ENCODE measurements at places on chromosomes 2 and 18.

DNA sequence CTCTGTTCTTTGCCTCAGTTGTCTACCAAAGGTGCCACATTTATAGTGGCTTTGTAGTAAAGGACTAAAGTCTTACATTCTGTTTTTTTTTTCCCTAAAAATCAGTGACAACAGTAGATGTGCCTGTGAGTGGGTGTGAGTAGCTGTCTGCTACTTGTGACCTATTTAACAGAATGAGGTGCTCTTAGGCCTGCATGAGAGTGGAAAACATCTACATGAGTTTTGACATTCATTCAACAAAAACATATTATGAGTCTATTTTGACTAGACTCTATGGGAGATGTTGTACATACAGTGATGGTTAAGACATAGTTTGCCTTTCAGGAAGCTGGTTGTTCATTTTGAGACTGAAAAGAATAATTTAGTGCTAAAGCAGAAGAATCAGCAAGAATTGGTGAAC lies 36.7 kb downstream of the IL1R2 start:
- no peak for DNase-seq

- DNase-seq: peak; percentile 21
These were observed 8.1 kb upstream of the SOS1 start for GRCh38 chr2:39128919-39129391.

DNA sequence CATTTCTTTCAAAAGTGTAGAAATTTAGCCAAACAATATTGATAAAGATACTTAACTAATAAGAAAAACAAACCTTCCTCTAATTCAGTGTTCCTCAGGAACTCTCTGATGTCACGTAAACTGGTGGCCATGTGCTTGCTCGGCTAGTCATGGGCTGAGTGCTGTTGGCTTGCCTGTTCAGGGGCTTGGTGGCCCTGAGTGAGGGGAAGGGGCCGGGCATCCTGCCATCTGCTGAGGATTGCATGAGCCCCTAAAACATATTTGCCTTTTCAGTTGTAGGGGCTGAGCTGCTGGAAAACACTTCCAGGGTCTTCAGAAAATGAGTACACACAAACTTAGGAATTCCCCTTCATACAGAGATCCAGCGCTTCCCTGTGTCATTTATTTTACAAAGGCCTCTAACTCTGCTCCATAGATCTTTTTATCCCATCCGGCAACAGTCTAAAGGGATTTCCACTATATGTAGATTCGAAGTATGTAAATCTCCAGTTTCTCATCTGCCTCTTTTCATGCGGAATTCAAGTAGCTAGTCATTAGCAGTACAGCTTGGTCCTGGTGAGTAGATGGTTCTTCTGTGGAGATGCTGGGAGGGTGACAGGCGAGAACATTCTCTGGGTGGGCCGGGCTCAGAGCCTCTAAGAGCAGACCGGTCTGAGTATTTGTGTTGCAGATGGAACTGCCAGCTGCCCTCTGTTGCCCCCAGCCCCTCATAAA lies 20.1 kb upstream of the NFATC1 start:
- DNase-seq: no peak

DNA sequence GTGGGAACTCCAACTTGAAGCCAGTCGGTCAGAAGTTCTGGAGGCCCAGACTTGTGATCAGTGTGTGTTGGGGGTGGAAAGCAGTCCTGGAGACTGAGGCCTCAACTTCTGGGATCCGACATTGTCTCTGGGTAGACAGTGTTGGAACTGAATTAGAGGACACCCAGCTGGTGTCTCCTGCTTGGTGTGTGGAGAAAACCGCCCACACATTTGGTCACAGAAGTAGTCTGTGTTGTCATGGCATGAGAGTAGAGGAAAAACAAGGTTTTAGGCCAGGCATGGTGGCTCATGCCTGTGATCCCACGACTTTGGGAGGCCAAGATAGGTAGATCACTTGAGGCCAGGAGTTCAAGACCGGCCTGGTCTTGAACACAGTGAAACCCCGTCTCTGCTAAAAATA lies 51.5 kb downstream of the PUM2 start:
- DNase-seq: no peak

GRCh38 chr2:150486539-150487484 lies 655 bp downstream of the RND3 start:
- no peak for DNase-seq

GRCh38 chr2:45370369-45370768 lies 240.7 kb downstream of the SRBD1 start:
- DNase-seq: no peak

DNA sequence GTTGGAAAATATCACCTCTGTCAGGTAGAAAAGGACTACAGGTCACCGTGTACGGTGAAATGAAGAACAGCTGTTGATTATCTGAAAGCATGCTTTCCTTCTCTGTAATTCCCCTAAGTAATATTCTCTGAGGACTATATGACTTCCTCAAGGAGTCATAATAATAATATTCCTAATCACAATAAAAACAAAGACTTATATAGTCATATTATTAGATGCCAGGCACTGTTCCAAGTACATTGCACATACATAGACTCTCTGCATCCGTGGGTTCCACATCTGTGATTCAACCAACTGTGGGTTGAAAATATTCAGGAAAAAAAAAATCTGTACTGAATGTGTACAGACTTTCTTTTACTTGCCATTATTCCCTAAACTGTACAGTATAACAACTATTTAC lies 512.4 kb upstream of the ID2 start:
- no peak for DNase-seq

GRCh38 chr2:8685697-8686358 lies 4.0 kb downstream of the ID2 start:
- peak; percentile 70 for DNase-seq

DNA sequence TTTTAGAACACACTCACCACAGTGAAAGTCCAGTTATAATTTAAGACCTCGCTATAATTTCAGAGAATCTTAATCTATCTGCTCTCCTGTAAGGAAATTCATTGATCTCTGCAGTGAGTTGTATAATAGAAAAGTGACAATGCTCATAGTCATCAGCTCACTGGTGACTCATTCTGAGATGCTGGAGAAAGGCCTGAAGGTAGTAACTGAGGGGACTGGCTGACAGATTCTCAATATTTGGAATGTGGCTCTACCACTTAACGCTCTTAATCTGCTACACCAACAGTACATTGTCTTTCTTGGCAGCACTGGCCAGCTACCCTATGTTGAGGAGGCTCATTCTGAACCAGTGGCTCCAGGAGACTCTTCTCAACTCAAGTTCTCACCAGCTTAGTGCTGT lies 246.1 kb downstream of the RPRM start:
- no peak for DNase-seq

GRCh38 chr2:30956995-30957394 lies 149.7 kb upstream of the CAPN13 start:
- DNase-seq: no peak

- no peak for DNase-seq
These were observed 19.0 kb downstream of the CLUL1 start for GRCh38 chr18:615773-616172.

- no peak for DNase-seq
These were observed 101.9 kb downstream of the NOL4 start for GRCh38 chr18:34122724-34123334.

DNA sequence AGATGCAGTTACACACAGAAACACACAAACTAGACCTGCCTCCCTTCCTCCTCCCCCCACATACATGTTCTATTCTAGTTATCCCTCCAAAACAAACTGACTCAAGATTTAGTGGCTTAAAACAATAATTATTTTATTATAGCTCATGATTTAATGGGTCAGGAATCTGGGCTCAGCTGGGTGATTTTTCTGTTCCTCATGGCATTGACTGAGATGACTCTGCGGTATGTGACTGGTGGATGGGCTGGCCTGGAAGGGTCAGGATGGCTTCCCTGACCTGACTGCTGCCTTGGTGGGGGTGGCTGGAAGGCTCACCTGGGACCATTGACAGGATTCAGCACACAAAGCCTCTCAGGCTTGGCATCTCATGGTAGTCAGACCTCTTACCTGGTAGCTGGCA lies 33.7 kb upstream of the NTSR2 start:
- DNase-seq: no peak

DNA sequence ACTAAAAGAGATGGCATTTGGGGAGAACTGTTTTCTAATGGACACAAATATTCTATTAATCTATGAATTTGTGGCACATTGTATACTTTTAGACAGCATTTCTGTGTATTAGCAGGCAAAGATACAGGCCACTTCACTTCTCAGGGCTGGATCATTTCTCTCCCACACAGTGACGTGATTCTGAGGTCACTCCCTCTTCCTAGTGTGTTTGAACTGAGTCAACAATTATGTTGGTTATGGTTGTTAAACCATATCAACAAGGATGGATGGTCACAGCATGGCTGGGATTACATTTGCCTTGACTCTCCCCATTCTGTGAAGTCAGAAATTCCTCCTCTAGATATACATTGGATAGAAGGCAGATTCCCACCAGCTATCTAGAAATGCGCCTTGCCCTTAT lies 11.6 kb downstream of the NOSTRIN start:
- DNase-seq: no peak

GRCh38 chr2:62375113-62375420 lies 130.9 kb downstream of the TMEM17 start:
- no peak for DNase-seq

GRCh38 chr2:219689676-219690628 lies 62.5 kb downstream of the SLC4A3 start:
- no peak for DNase-seq

GRCh38 chr2:176004934-176005333 lies 2.9 kb upstream of the LNPK start:
- no peak for DNase-seq

GRCh38 chr2:55846426-55846825 lies 77.2 kb downstream of the EFEMP1 start:
- no peak for DNase-seq

- DNase-seq: no peak
These were observed 24.2 kb upstream of the BZW1 start for GRCh38 chr2:200787351-200788120.

GRCh38 chr2:101362316-101362715 lies 25.0 kb downstream of the CREG2 start:
- DNase-seq: no peak
